RCC 7860 (cell line): ENCODE measurements at places on chromosomes 16 and 17.

DNA sequence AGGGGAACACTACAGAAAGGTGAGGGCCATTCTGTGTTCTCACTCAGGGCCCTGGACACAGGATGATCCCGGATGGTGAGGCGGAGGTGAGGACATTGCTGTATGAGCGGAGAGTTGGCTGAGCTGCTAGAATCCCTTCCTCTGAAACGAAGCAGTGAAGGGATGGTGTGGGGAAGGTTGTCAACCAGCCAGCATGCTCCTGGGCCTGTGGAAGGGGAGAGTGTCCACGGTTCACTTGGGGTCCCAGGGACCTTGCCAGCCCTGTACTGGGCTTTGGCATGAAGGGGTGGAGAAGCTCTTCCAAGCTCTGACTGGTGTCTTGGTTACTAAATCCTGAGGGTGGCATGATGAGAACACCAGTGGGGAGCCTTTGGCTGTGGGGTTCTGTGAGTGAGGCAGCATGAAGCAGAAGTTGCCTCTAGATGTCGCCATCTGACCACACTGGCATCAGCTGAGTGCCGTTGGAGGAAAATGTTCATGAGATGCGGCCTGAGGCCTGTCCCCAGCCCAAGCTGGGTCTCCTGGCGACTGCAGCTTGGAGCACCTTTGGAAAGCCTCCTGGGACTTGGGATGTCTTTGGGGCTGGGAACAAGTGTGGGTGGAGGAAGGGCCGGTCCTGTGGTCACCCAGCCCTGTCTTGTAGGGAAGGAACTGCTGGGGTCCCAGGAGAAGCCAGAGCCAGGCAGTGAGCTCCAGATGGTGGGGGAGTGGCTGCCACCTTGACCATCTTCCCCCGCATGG, 14.8 kb downstream of the PDP2 start:
- DNase-seq = peak; percentile 54

- no peak for DNase-seq
Measured at GRCh38 chr17:39447561-39447960, 3.5 kb downstream of the MED1 start.

GRCh38 chr17:55332296-55333041, 67.7 kb downstream of the HLF start:
- DNase-seq = no peak

DNA sequence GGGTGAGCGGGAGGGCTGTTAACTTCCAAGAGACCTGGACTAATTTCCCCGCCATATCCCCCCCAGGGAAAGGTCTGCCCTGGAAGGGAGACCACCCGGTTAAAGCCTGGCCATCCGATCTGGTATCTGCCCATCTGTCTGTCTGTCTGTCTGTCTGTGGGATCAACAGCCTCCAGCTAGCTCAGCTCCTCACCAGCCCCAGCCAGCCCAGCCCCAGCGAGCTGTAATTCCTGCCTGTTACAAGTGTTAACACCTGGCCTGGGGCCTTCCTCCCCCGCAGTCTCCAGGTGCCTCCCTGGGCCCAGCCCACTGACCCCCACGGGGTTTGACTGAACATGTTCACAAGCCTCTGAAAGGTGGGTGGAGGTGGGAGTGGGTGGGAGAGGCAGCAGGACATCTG, 4.0 kb downstream of the WNT3 start:
- DNase-seq = no peak

DNA sequence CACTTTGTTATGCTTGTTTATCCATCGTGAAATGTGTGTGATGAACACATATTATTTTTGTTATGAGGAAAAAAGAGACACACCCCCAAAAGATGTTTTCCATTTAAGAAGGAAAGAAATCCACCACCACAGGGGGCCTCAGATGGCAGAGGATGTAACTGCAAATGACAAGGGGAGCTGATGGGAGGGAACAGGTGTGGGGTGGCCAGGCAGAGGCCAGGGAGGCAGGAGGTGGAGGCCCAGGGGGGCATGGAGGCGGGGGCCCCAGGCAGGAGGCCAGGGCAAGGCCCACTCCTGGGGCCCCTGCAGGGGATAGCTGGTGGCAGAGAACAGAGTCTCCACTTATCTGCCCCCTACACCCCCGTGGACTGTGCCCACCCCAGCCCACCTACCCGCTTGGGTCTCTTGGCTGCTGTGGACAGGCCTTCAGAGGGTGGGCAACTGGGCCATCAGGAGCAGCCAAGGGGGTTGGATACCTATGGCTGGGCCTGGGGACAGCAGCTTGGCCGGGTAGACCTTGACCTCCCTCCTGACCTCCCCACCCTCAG, 28.0 kb downstream of the PPL start:
- no peak for DNase-seq

- DNase-seq = no peak
Measured at GRCh38 chr16:77967054-77967904, 55.1 kb upstream of the CLEC3A start.

- DNase-seq = no peak
Measured at GRCh38 chr17:3544365-3544764, 13.2 kb downstream of the TRPV3 start.

- no peak for DNase-seq
Measured at GRCh38 chr17:44928950-44929720, 13.8 kb upstream of the GFAP start.
